ENCODE measurements at places on chromosomes 2 and 18.

DNA sequence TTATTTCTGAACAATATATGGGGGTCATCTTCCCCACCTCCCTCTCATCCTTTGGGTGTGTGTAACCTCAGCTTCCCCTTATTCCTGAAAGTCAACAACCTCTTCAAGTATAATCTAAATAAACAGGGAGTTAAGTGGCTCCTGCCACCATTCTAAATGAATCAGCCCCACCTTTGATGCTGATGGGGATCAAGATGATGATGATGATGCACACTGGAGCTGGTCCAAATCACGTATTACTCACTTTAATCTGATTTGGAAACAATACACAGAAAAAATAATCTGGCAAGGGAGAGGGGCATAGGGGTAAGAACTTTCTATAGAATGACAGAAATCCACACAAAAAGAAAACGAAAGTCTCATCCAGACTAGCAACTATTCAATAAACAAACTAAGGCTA, 7.1 kb downstream of the ACVR1 start:
- DNase-seq, result peak; percentile 16

GRCh38 chr2:37615804-37616676, 55.4 kb downstream of the CDC42EP3 start:
- no peak for DNase-seq

- DNase-seq, result no peak
Measured at GRCh38 chr2:59308108-59308507, 1067.0 kb upstream of the FANCL start.

DNA sequence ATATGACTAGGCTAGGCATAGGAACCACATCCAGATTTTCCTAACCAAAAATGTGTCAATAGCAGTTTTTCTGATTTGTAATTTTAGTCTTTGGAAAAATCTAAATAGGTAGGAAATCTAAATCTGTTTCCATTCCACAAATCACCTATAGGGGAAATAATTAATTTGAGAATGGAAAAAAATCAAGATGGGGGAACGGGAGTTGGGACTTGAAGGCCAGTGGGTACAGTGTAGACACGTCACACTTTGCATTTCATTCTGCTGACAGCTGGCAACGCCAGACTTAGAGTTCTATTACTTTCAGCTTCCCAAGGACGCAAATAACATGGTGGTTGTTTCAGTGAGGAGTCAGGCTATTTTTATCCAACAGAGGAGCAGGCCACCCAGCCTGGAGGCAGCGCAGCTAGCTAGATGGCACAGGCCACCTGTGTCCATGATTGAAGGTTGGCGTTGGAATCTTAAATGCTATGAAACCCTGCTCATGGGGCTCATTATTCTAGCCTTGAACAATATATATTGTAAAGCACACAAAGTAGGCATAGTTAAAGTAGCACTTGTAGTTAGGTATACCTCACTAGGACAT, 23.4 kb downstream of the HNRNPA3 start:
- no peak for DNase-seq

GRCh38 chr2:100066246-100066645, 76.1 kb downstream of the AFF3 start:
- DNase-seq, result no peak

DNA sequence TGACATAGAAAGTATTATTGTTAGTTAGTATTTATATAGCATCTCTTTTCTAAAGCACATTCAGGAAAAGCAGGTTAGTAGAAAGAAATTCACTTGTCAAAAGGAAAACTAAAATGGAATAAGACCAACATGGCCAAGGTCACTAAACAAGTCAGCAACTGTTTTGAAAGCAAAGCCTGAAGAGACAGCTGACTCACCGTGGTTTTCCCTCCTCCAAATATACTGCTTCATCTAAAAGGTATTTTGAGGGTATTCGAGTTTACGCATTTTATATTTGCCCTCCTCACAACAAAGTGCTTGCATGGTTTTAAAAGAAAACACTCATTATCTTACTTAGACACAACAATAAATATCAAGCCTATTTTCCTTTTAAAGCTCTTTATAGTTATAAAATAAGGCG, 24.0 kb downstream of the ZNF385B start:
- DNase-seq, result no peak

DNA sequence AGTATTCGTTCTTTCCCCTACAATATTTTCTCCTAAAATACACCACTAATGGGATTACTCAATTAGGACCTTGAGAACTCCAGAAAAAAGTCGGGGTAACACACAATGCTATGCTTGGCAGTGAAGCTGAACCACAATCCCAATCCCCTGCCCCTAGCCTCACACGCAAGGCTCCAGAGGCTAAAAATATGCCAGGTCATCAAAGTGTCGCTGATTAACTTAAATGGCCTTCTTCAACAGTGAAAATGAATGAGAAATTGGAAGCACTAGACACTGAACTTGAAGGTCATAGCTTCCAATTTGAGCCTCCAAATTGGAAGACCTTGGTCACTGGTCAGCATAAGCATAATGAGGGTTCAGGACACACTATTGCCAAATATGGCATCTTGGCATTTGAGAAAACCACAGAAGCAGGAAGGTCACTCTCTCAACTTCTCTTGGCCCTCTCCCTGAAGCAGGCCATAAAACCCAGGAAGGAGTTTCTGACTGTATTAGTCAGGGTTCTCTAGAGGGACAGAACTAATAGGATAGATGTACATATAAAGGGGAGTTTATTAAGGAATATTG, 86.0 kb upstream of the SATB2 start:
- no peak for DNase-seq

DNA sequence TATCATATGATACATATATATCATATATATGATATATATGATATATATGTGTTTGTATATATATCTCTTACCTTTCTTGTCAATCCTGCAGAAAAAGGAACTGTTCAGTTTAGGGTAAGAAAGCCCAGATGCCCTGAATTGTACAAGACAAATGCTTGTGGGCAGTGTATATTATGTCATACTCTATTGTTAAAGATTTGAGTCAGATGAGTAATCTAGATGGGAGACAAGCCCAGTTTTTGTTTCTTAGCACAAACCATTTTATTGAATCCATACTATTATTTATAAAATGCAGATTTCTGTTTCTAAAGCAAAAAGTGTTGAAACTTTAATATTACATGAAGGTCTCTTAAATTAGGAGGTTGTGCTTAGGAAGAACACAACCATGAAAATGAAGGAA, 90.6 kb downstream of the VRK2 start:
- no peak for DNase-seq

DNA sequence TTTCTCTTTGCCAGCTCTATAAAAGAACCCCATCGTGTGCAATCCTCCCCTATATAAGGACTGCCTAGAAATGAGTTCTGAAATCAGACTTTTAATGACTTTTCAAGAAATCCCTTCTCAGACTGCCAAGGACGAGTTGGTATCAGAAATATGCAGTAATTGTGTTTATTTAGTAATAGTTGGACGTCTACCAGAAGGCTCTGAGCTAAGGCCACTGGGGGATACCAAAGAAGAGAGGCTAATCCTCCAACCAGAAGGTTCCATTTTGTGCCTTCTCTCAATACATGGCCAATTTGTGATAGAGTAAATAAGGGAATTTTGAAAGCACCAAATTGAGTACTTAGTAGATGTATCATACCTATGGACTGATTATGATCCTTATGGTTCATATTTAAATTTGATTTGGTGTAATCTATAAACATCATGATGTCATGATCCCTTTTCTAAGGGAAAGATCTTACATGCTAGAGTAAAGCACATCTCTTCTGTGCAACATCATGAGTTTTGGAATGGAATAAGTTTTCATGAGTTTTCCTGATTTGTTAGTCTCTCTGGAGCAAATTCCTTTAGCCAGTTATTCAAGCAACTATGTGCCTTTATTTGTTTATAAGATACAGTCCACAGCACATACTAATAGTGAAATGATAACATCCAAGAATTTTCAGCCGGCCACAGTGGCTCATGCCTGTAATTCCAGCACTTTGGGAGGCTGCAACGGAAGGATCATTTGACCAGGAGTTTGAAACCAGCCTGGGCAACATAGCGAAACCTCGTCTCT, 82.2 kb upstream of the LTBP1 start:
- DNase-seq, result no peak

- peak; percentile 37 for DNase-seq
Measured at GRCh38 chr2:241036397-241036963, 38.1 kb downstream of the SNED1 start.

DNA sequence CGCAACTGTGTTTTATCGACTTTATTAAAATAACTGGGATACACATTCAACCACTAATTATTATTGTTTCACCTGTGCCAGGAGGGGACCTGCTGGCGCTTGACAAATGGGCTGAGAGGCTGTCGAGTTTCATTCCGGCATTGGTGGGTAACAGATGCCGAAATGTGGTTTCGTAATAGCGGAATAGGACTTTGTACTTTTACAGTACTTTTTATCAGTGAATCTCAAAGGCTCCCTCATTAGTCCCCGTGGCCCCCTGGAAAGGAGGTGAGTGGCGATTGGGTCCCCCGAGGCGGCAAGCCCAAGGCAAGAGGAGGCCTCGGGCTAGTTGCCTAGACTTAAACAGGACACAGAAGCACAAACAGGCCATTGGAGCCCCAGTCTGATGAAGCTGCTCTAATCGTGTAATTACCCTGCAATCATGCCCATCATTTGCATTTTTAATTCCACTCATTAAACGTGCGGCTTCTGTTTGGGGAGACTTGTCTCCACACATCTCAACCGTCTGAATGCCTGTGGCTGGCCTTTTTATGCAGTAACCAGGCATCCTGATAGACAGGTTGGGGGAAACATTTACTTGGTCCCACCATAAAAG, 193.2 kb downstream of the INO80D start:
- DNase-seq, result no peak

DNA sequence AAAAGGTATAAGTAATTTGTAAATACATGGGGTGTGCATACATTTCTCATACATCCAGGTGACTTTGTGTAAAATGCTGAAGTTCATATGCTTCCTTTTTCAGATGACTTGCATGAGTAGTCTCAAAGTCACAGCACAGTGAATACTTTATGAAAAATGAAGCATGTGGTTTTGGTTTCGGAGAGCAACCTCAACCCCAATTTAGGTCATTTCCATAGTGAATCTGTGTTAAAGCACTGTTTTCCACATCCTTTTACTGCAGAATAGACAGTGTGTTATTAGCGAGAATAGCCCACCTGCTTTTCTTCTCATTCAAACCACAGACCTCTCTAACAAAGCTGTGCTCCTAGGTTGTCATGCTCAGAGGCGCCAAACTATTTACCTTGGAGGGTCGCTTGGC, 204.4 kb upstream of the RASGRP3 start:
- no peak for DNase-seq

- no peak for DNase-seq
Measured at GRCh38 chr2:95552911-95553310, 38.9 kb upstream of the TRIM43 start.

DNA sequence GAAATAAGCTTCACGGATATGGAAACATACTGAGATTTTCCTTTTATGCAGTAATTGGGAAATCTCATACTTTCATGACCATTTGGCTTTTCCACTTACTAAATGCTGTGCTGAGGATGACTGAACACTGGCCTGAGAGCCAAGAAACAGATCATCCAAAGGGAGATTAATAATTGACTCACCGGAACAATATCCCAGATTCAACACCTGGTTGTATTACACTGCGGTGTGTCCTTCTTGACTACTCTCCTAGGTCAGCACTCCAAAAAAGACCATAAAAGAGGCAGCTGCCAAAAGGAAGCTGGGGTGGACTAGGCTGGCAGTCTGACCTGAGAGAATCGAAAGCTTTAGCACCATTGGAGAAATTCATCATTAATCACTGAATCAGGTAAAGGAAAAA, 469.1 kb downstream of the CBLN2 start:
- DNase-seq, result no peak

DNA sequence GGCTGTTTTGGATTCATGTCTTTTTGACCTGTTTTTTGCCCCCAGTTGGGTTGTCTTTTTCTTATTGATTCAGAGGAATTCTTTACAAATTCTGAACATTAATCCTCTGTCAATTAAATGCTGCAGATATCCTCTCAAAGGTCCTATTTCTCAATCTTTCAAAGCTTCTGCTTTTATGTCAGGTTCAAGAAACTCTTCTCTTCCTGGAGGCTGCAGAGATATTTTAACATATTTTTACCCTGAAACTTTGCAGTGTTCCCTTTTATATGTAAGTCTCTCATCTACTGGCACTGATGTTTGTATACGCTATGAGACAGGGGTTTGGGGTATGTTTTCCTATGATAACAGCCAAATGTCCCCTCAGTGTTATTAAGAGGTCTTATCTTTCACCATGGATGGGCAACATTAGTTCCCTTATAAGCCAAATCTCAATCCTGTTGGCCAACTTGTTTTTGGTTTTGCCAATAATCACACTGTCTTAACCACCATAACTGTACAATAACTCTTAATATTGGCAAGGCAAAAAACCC, 159.3 kb downstream of the HDAC4 start:
- DNase-seq, result no peak

- no peak for DNase-seq
Measured at GRCh38 chr2:97727296-97727695, 13.9 kb downstream of the ZAP70 start.

DNA sequence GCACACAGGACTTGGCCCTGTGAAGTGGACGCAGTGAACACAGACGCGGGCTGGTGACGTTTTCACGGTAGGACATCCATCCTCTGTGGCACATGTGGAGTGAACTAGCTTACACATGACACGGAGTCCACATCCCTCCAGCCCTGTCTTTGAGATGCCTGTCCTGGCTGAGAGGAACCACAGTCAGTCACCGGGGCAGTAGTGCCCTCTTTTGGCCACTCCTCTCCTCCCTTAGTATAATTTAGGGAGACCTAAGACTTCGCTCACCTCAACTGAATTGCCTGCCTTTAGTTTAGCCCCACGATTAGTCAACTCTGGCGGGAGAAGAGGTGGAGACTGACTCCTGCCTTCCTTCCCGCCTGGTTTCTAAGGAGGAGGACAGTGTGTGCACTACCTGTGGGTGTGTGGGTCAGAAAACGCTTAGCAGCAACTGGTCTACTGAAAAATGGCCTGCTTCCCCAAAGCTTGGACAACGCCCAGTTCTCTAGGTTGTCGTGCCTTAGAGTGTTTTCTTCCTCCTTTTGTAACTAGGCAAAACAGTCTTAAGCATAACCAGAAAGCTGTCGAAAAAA, 70.6 kb downstream of the MBP start:
- no peak for DNase-seq

DNA sequence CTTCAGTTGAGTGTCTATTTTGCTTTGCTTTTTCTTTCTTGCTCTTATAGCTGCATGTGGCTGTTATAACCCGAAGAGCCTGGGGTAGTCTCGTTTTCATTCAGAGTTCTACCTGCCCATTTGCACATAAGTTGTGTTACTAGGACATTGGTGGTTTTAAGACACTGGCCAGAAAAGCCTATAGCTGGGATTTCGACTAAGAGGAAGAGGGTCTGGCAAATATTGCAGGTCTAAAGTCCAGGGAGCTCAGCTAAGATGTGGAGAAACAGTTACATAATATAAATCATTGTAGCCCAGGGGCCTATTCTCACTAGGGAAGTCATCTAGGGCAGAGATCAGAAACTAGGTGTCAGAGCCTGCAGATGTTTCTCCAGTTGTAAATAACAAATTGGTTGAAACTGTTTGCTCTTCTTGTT, 120.8 kb downstream of the BABAM2 start:
- DNase-seq, result no peak

- DNase-seq, result no peak
Measured at GRCh38 chr2:72603481-72603880, 222.4 kb downstream of the EXOC6B start.

Measured in stimulated activated CD4-positive, alpha-beta T cell treated with anti-CD3 and anti-CD28 coated beads, Interleukin-1b, Interleukin-23, amount 100 ng/mL, for 48 hours (primary cell).